ENCODE measurements at places on chromosomes 7 and 10.

DNA sequence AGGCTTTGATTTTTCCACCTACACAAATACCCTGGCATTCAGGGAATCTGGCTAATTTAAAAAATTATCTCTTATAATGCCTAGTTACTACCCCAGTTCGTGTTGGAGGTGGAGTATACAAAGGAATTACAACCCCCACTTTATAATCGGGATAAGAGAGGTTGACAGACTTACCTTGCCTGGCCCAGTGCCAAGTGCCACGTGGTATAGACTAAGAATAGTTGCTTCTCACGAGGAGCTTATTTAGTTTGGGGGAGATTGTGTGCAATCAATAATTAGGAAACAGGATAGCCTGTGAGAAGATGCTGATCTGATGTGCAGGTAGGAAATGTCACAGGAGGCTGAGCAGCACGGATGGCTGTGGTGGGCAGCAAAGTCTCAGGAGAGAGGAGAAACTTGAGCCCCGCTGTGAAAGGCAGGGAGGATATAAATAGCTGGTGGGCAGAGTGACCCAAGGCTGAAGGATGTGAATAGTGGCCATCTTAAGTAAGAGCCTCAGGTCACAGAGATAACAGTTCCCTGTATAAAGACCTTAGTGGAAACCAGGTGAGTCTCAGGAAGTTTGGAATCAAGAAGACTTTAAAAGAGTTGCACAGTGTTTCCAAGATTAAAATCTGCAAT is 11.3 kb upstream of the ATXN7L1 start:
- DNase-seq, result no peak

GRCh38 chr7:494259-494687 is 25.4 kb downstream of the PDGFA start:
- DNase-seq, result no peak

DNA sequence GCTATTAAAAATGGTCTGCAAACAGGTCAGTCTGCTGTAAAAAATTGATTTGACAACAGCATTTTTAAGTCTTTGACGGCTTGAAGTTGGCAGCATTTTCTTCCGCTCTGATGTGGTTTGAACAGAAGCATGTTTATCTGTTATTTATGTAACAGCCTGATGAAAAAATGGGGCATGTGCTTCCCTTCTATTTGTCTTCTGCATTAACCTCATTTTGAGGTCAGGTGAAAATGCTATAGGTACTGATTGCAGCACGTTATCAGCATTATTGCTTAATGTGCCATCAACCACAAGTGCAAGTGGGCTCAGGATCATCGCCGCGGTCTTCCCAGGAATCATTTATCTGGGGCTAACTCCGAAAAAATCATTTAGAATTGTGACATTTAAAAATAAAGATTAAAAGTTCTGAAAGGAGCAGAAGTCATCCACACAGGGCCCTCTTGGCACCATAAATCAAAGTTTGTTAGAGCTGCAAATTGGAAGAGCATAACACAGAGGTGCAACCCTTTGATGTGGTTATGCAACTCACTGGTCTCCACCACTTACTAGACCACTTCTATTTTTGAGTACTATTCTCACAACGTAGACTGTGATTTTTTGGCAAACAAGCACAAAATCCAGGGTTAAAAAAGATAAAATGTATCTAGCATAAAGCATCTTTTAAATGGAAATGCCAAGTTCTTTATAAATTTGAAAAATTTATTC is 307.7 kb downstream of the MDFIC start:
- DNase-seq, result no peak

DNA sequence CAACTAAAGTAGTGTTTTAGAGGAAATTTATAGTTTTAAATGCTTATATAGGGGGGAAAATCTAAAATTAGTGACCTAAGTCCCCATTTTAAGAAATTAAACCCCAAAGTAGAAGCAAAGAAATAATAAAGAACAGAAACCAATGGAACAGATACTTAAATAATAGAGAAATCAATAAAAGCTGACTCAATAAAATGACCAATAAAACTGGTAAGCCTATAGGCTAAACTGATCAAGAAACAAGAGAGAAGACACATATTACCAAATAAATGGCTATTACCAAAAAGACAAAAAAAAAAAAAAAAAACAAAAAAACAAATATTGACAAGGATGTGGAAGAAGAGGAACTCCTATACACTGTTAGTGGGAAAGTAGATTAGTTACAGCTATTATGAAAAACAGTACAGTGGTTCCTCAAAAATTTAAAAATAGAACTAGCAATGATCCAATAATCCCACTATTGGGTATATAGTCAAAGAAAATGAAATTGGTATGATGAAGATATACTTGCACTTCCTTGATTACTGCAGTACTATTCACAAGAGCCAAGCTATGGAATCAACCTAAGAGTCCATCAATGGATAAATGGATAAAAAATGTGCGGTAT is 53.2 kb downstream of the SLC18A2 start:
- DNase-seq, result no peak

DNA sequence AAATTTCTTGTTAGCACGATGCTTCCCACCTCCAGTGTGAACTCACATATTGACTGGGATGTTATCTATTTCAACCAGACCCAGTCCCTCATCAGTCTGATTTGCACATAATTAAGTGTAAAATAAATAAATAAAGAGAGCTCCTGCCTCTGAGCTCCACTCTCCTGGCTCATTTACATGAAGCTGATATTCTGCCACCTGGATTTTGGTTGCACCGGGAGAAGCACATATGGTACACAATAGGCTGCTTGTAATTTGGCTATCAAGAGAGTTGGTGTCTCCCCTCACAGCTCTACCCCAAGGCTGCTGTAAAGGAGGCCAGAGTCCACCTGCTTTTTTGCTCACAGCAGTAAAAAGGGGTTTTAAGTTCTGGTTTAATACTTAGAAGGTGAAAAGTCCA is 610.5 kb downstream of the KCNMA1 start:
- DNase-seq, result no peak

- no peak for DNase-seq
Observed at GRCh38 chr7:120052884-120053382, 220.0 kb upstream of the KCND2 start.

DNA sequence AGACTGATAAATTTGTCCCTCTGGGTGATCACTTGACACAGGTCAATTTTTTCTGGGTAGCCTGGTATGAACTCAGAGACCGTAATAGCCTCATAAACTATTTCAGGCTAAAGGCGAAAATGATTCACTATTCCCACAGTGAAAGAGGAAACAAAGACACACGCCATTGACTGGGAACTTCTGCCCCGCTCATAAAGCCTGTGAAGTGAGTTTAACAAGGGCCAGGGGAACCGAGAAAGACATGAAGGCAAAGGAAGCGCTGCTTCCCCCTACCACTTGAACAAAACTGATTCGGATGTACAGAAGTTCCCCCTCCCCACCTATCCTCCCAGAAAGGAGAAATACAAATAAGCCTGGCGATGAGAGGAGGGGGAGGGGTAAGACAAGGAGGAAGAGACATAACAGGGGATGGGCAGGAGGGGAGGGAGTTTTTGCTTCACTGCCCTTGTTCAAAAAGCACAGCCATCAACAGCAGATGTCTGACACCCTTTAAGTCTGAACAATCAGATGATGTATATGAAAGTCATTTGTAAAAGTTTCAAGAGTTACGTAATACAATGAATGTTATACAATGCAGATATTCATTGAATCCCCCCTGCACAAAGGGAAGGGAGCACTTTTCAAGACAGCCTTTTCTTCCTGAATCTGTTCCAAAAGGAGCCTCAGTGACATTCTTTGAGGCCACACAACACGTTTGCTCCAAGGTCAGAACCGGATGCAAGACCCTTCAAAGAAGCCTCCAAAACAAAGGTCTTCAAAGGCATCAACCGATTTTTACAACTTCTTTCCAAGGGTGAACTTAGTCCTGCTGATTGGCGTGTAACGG is 734 bp downstream of the ABCB4 start:
- no peak for DNase-seq

- no peak for DNase-seq
Observed at GRCh38 chr7:17608114-17608833, 309.8 kb downstream of the AHR start.

Measured in NCI-H1105 (cell line).